Cortex of kidney (tissue), 1 donor: ENCODE measurements at places on chromosomes 1 and 21.

DNA sequence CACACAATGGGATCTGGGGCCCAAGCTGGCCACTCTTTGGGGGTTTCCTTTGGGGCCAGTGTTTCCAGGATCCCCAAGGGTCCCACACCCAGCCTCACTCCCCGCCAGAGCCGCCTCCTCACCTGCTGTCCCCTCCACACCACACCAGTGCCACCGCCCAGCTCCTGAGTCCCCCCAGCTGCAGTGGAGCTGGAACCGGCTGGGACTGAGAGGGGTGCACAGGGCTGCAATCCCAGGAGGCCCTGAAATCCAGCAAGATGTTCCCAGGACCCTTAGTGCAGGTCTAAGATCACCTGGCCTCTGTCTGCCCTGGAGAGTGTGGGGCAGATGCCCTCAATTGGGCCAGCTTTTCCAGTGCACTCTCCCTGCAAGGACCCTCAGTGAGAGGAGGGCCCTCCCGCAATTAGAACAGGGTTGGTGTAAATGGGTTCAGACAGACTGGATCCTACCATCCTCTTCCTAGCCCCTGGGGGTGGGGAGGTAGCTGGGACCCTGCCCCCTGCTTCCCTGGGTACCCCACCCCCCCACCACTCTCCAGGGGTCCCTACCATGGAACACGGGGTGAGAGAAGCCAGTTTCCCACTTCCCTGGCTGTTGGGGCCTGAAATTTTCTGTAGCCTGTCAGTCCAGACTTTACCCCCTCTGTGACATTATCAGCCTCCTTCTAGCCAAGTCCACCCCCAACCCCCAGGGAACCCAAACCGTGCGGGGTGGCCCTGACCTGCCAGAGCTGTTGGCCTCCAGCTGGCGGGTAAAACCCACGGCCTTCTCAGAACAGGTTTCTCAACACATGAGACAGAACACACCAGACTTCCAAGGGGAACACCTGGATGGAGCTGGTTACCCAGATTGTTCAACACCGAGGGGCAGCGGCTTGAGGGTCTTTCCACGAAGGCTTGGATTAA lies 7.0 kb downstream of the KRTAP10-12 start:
- no peak for DNase-seq

DNA sequence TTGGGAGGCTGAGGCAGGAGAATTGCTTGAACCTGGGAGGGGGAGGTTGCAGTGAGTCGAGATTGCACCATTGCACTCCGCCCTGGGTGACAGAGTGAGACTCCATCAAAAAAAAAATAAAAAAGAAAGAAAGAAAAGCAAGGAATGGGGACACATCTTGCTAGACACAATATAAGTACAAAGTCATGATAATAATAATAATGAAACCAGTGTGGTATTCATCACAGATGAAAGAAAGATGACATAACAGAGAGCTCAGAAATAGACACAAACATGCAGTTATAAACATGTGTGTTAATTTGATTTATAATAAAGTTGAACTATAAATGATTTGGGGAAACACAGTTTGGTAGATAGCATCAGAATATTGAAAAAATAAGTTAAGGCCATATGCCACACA lies 264.1 kb downstream of the SRGAP2C start:
- no peak for DNase-seq

GRCh38 chr1:21607549-21608529 lies 61.3 kb downstream of the RAP1GAP start:
- no peak for DNase-seq

DNA sequence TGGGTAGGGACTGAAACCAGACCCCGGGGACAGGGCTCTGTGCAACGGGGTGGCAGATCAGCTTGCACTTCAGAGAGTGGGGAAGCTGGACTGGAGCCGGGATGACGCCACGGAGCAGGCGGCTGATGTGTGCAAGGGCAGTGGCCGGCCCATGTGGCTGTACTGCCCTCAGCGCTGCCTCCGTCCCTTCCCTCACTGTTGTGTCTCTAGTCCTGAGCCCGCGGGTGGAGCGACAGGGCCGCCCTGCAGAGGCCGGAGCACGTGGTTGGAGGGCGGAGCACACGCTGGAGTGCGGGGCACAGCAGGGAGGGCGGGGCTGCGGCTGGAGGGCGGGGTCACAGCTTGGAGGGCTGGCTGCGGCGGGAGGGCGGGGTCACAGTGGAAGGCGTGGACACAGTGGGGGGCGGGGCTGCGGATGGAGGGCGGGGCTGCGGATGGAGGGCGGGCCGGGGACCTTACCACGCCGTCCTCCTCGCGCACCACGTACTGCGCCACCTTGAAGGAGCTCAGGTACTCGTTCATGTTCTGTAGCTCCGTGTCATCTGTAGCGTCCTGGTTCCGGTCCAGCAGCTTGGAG lies 52.4 kb downstream of the CHD5 start:
- no peak for DNase-seq

- no peak for DNase-seq
Measured at GRCh38 chr1:15156807-15157380, 3.3 kb downstream of the TMEM51 start.

- no peak for DNase-seq
Measured at GRCh38 chr1:178137238-178137637, 43.3 kb downstream of the RASAL2 start.

DNA sequence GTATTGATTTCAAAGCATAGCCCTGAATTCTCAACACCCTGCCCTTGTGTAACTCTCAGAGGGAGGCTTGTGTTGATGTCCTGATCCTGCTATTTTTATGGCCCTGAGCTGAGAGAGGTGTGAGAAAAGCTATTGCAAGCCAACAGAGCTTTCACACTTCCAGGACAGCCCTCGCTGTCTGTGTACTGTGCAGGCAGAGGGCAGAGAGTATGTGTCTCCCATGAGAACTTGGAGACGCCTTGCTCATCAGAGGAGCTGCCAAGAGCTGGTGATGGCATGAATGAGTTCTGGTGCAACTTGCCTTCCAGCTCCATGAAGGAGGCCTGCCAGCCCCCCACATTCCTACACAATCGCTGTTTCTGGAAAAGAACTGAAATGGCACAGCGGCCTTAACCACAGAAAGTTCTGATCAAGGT lies 144.1 kb upstream of the AJAP1 start:
- no peak for DNase-seq

DNA sequence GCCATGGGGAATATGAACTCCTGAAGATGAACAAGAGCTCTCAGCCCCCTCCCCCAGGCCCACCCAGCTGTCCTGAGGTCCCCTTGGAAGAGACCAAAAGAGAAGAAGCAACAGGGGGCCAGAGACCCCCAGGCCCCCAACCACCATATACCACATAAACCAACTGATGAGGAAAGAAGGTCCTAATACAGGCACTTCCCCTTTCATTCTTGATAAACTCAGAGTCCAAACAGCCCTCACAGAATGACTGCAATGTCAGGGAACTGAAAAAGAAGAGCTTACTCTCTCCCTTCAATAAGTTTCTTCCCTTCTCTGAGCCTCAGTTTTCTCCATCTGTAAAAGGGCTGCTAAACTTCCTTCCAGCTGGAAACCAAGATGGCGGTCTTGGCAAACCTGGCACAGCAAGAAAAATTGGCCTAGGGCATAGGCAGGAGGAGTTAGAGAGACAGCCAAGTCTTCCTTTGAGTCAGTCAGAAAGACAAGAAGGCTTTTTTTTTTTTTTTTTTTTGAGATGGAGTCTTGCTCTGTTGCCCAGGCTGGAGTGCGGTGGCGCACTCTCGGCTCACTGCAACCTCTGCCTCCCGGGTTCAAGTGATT lies 90.5 kb downstream of the VWA5B1 start:
- DNase-seq = no peak

GRCh38 chr1:33255347-33256220 lies 708 bp upstream of the ZNF362 start:
- no peak for DNase-seq

GRCh38 chr1:196660852-196661251 lies 9.0 kb downstream of the CFH start:
- no peak for DNase-seq

GRCh38 chr1:68442006-68442405 lies 7.7 kb downstream of the RPE65 start:
- DNase-seq = no peak

DNA sequence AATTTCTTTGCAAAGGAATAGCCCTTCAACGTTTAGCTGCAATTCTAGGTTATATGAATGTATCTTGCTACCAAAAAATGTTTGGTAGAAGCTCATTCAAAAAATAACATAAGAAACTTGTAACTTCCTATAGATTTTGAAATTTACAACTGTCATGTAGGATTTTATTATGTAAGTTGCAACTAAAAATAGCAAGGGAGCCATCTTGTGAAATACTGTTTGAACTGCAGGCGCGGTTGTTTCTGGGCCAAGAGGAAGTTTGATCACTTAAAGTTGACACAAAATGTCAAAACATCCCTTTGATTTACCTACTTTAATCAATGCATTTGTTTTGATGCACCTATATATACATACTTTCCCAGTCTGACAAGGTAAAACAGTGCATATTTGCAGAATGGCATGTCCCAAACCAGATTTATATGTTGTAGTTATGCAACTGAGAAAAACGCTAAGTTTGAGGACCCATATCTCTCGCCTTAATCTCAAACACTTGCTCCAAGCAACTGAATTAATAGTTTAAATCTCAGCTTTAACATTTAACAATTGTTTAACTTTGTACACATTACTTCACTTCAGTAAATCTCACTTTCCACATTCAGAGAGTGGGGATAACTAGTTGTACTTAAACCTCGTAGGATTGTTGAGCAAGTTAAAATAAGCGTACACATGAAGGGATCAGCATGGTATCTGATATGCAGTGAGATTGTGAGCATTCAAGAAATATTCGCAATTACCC lies 63.9 kb downstream of the KCNK2 start:
- no peak for DNase-seq

DNA sequence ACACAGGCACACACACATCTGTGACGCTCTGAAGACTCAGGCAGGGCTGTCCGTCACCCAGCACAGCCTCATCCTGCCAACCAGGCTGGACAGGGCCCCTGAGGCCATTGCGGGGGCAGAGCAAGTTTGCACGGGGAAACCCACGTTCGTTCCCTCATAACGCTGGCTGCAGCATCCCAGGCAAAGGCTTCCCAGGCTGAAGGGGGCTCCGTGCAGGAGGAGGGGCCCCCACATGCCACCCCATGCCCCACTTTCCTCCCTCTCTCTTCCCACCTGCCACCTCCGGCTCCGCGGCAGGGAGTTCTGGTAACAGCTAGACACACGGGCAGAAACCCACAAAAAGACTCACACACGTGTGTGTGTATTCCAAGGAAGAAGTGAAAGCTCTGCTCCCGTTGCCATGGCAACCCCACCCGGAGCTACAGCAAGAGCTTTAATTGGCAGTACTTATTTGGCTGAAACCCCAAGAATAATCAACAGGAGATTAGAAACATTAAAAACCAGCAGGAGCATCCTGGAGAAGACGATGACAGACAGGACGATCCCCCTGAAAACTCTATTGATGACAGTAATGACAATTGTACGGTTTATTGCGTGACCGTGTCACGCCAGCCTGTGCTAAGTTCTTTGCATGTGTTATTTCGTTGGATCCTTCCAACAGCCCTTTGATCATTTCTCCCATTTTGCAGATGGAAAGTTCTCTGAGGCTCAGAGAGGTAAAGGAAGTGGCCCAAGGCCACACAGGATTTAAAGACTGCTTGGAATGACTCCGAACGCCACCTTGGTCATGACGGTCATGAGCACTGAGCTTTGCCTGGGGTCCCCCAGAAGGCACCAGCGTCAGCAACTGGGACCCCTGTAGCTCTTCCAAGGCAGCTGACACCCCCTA lies 247.1 kb downstream of the NPHP4 start:
- DNase-seq = no peak

DNA sequence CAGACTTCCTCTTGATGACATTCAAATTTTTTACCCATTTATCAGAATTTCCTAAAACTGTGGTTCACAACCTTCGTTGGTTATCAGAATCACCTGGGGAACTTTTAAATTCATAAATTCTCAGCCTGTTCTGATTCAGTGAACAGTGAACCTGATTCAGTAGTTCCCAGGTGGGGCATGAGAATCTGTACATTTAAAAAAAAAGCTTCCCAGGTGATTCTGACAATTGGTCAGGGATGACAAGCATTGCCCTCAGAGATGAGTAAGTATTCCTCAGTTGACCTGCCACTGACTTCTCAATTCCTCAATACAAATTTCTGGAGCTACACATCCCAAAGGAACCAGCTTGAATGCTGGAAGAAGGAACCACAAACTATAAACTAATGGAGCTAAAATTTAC lies 23.5 kb upstream of the CR2 start:
- DNase-seq = no peak
